GM12864 (cell line): ENCODE measurements at places on chromosomes 7 and 10.

- DNase-seq = no peak
These were observed 186.9 kb downstream of the SND1 start for GRCh38 chr7:127838816-127839415.

DNA sequence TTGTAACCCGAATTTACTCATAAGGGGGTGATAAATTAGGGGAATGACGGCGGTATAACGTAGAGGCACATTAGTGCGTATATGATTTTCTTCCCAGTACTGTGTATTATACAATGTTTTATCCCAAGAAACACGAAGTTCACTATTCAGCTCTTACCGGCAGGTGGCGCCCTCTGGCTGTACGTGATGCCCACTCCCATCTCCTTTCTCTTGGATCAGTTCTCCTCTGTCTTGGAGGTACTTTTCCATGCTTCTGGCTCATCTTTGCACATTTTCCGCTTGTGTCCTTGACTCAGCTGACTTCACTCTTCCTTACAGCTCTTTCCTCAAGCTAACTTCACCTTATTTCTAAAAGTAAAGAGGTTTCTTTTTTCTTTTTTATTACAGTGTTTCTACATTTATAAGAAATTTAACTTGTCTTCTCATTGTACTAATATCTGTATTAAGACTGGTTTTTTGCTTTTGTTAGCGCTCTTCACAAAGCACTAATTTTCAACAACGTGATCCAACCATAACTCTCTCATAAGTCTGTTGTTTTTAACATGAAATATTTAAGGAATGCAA is 21.3 kb downstream of the TMEM176B start:
- DNase-seq = peak; percentile 29

DNA sequence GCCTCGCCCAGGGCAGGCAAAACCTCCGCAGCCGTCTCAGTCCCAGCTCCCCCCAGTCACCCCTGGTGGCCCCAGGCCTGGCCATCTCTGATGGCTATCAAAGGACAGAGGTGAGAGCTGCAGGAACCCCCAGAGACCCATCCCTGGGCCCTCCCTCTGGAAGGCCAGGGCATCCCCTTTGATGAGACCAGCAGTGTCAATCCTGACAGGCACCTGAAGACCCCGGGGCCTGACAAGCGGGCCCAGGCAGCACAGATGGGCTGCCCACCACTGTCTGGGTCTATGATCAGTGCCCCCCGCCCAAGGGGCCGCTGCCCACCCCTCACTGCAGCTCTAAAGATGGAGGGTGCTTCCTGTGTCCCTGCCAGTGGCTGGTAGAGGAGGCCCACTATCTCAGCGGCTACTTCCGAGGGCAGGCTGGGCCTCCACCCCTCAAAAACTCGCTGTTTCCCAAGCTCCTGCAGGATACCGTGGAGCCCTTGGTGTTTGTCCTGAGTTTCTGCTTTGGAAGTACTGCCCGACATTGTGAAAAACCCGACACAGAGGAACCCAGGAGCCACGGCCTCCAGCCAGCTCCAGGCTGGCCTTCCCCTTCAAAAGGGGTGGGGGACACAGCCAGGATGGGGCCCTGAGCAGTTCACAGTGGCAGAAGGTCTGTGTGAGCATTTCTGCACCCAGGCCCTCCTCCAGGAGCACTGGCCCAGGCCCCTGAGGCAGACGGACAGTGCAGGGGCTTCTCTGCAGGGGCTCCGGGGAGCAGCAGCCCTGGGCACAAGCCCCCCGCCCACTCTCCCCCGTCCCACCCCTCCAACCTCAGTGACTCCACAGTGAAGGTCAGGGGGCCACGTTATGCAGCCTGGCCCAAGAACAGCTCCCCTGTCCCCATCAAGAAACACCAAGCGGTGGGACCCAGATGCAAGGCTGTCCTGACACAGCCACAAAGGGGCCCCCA is 99.2 kb downstream of the PDGFA start:
- no peak for DNase-seq

- DNase-seq = peak; percentile 0
These were observed 785 bp downstream of the WDR86 start for GRCh38 chr7:151408839-151409666.

GRCh38 chr7:1742555-1743303 is 72.7 kb downstream of the ELFN1 start:
- DNase-seq = no peak

GRCh38 chr7:43904533-43905208 is 1.7 kb downstream of the URGCP start:
- no peak for DNase-seq

GRCh38 chr7:28937619-28938018 is 20.5 kb downstream of the TRIL start:
- DNase-seq = no peak

- DNase-seq = no peak
These were observed 333.1 kb downstream of the DNAJB6 start for GRCh38 chr7:157669768-157670351.

- no peak for DNase-seq
These were observed 36.0 kb upstream of the SEMA3E start for GRCh38 chr7:83684928-83685327.

DNA sequence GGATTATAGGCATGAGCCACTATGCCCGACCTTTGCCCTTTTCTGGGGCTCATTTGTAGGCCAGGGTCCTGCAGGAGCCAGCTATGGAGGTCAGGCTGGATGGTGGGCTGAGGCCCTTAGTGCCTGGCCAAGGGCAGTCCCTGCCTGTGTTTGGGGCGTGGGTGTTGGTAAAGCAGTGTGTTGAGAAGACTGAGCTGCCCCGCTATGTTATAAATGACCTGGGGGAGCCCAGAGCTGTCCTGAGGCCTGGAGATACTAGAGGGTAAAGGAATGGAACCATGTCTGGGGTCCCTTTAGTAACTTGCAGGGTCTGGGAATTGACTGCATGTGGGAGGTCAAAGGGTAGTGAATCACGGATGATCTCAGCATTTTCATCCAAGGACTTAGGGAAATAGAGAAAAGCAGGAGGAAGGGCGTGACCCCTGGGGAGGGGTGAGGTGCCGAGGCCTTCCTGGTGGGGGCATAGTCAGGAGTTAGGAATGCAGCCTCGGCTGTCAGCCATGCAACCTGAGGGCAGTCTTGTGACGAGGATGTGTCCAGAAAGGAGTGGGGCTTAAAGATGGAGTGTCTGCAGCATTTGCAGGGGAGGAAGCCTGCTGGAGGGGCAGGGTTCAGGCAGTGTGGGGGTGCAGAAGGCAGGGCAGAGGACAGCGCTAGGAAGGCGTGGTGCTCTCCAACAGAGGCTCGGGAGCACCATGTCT is 31.5 kb downstream of the TMEM248 start:
- DNase-seq = no peak

GRCh38 chr7:77501192-77501515 is 35.9 kb upstream of the PTPN12 start:
- no peak for DNase-seq

DNA sequence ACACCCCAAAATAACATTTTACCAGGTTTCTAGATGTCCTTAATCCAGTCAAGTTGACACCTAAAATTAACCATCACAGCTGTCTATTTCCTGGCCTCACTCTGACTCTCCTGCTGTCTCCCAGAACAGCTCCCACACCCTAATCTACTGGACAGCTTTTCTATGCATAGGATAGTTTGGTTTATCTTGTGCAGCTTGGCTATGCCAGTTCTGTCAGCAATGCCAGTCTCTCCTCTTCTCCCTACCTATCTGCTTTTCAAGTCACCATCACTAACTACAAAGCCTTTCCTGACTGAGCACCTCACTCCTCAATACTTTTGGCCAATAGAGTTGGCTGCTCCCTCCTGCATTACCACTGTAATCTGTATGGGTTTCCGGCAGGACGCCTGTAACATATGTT is 5.0 kb downstream of the NCOA4 start:
- DNase-seq = no peak

DNA sequence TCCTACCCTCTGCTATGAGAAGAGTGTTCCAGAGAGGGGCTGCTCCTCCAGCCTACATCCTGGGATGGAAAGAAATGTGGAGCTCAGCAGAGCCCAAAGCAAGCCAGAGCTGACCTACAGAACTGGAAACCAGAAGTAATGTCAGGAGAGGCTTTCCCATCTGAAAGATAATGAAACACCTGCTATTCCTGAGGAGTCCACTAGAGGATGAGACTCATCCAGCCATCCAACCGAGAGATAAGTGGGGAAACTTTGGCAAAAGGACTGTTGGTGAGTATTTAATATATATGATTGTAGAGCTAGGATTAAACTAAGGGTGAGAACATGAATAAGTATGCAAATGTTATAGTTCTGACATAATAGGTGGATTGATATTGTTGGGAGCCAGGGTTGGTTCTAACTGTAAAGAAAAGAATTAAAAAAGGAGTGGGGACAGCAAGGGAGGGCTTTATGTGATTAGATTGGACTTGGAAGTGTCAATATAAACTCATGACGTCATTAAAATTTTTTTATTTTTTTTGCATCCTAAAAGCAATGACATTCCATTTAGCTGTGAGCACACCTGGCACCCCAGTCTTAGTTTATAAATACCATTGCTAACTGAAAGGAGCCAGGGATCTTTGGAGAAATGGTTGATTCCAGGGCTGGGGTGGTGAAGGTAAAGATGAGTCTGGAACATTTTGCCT is 312.8 kb upstream of the NFE2L3 start:
- no peak for DNase-seq

DNA sequence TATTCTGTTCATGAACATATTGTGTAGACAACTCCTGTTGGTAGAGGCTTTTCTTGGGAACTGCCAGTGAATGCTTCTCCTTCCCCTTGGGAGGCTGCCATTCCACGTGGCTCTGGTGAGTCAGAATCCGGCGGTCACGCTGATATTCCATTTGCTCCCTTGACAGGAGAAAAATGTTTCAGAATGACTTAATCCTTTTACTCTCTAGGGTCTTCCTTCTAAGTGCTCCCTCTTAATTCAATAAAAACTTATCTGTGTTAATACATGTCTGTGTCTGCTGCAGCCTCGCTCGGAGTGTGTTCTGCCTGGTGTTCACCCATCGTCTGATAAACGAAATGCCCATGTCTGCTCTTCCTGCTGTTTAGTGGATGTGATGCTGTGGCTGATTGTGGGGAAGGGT is 278.6 kb downstream of the ARHGAP12 start:
- no peak for DNase-seq

DNA sequence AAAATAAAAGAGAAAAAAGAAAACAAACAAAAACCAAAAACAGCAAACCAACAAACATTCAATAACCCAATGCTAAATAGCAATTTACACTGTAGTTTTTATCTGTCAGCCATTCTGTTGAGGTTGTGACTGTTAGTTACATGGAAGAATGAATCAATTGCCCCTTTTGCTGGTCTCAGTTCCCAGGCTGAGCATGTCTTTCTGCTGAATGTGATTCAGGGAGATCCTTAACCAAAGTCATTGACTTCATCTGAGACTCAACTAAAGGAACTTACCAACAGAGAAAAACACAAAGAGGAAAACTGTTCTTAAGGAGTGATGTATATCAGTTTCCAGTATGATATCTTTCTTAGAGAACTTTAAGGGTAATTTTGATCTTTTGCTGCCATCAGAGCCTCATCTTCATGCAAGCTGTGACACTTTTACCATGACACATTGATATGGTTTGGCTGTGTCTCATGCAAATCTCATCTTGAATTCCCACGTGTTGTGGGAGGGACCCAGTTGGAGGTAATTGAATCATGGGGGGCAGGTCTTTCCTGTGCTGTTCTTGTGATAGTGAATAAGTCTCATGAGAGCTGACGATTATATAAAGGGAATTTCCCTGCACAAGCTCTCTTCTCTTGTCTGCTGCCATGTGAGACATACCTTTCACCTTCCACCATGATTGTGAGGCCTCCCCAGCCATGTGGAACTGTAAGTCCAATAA is 469.8 kb downstream of the KIF20B start:
- DNase-seq = no peak

- DNase-seq = peak; percentile 43
These were observed 311.4 kb upstream of the AKR1E2 start for GRCh38 chr10:4514445-4515108.

DNA sequence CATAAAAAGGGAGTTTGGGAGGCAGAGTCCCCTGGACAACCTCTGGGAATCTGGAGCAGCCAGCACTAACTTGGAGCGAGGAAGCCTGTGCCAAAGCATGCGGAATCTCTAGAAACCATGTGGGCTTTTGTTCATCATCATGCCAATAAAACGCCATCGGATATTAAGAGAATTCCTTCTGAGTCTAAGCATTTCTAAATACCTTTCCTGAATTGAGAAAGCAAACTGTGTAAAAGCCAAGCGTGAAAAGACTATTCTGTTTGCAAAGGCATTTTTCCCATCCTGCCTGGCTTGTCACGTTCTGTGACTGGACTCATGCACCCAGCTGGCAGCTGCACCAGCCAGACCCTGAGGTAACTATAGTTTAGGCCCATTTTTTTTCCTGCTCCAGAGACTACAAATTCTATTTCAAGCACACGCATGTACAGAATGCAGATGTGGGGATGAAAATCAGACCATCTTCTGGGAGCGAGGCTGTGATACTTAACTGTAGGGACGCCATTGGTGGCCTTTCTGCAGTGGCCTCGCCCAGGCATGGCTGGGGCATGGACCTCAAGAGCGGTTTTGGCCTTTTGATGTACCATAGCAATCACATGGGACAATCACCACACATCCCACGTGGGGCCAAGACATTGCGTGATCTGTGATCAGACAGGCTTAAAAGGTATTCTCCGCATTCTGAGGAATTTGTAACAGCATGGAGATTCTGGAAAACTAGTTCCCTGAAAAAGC is 218.9 kb downstream of the KIAA1217 start:
- no peak for DNase-seq

DNA sequence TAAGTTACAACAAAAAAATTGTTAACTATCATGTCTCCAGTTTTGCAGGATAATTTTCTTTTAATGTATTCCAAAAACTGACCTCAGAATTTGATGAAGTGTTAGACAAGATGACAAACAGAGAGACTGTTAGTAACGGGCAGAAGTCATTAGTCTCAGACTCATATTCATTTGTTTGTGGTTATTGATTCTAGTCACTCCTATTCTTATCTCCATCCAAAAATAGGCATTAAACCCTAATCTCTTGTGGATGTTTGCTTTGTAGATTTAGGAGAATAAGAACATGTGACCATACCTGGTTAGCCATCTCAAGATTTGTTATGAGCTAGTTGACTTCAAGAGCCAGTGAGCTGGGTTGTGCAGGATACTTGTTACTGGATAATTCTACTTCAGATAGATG is 261.1 kb downstream of the AUTS2 start:
- DNase-seq = no peak

- DNase-seq = no peak
These were observed 49.3 kb downstream of the CAMK2B start for GRCh38 chr7:44275957-44276570.

DNA sequence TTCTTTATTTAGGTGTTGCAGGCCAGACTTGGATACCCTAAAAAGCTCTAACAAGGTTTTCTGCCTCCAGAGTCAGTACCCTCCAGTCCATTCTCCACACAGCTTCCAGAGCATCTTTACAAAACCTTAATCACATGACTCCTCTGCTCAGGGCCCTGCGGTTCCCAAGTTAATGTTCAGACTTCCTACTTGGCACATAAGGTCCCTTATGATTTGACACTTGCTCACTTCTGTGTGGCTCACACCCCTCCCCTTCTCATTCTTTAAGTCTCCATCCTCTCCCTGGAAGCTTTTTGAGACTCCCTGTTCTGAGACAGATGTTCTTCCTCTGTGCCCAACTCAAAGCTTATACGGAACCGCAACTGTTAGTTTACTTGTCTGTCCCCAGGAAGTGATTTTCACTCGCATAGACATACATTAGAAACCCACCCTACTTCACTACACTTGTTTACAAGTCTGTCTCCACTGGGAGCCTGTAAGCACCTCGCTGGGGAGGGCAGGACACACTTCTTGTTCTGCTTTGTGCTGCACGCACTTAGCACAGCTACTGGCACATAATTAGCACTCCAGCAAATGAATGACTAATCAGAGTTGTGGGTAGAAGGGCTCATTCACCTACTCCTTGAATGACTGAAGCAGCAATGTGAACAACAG is 154.3 kb upstream of the LAMB4 start:
- no peak for DNase-seq
